Foreskin fibroblast (primary cell): ENCODE measurements at places on chromosomes 2 and 18.
A peak's percentile ranks its signal among the peaks of the same experiment; 100 is the strongest.

DNA sequence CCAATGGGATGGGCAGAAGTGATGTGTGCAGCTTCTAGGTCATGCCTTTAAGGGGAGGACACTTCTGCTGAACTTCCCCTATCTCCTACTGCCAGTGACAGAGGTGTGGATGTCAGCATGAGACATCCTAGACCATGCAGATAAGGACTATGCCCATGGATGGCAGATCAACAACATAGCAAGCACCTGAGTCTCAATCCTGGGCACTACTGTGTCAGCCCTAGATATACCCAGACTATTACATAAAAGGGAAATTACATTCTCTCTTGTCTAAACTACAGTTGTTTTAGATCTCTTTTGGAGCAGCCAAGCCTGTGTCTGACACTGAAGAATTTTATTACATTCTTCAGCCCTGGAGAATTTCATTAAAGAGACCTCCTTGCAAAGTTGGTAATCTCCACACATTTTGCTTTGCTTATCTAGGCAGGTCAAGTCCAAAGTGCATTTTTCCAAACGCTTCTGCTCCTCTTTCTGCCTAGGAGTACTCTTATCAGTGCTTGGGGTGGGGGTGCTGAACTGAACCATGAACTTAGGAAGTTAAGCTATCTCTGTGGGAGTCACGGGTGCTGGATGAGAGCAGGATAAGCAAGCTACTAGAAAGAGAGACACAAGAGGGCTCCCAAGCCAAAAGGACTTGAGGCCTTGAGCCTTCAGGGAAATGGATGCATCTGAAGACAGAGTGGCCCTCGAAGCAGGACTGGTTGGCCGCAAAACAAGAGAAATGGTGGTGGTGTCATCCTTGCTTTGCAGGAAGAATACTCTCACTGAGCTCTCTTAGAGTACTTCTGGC, 95.2 kb upstream of the SPRED2 start:
- DNase-seq: no peak

- no peak for DNase-seq
Measured at GRCh38 chr18:79902075-79902474, 49.4 kb downstream of the SLC66A2 start.

DNA sequence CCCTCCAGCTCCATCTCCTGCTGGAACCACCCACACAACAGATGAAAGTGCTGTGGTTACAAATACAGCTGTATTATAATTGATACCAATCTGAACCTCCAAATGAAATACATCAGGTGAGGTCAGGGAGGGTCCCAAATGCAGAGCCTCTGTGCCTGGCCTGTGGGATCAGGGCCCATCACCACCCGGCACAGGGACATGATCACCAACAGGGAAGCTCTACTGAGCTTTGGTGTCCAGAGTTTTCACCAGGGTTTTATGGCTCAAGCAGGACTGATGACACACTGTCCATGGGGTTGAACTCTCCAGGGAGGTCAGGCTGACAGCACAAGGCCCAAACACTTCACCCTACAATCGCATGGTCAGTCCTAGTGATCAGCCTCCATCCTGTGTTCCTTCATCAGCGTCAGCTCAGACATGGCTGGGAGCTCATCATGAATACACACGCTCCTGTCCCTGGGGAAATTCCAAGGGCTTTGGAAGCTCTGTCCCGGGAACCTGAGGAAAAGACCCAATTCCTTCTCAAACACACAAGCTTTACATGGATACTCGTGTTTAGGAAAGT, 3.9 kb upstream of the PXDN start:
- peak; percentile 25 for DNase-seq

DNA sequence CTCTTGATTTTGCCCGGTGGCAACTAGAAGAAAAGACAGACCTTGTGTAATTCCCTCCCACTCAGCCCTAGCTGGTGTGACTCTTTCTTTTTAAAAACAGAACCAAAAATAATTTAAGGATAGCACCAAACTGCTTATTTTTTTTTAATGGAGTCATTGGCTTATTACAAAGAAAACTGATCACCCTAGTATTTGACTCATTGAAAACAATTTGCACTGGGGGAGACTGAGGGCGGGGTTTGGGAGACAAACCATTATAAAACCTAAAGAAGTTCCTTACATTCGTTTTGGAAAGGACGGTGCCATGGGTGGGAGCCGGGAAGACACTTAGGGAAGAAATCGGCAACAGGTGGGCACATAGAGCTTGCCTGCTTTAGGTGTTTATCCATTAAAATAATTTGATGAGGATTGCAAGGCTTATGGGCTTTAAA, 2.5 kb downstream of the PAX3 start:
- DNase-seq: no peak
